Stimulated activated CD8-positive, alpha-beta memory T cell treated with anti-CD3 and anti-CD28 coated beads, Interleukin-4, amount 100 ng/mL, for 1 hour (primary cell): ENCODE measurements at places on chromosomes 12 and 14.

DNA sequence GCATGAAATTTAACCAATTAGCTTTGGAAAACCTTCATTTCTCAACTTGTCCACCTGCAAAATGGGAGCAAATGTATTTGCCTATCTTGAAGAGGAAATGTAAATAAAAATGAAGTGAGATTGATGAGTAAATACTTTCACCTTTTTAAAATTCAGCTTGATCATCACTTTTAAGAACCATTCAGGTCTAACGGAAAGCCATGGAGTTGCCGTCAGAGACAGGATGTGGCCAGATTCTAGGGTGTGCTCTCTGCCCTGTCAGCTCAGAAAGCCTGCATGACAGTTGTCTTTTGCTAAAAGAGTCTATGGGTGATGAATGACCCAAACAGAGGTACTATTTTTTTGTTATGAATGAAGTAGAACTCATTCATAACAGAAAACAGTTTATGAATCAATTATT is 104.3 kb upstream of the SLC35F4 start:
- DNase-seq: no peak

- DNase-seq: no peak
Observed at GRCh38 chr14:51643140-51643539, 8.6 kb upstream of the FRMD6 start.

DNA sequence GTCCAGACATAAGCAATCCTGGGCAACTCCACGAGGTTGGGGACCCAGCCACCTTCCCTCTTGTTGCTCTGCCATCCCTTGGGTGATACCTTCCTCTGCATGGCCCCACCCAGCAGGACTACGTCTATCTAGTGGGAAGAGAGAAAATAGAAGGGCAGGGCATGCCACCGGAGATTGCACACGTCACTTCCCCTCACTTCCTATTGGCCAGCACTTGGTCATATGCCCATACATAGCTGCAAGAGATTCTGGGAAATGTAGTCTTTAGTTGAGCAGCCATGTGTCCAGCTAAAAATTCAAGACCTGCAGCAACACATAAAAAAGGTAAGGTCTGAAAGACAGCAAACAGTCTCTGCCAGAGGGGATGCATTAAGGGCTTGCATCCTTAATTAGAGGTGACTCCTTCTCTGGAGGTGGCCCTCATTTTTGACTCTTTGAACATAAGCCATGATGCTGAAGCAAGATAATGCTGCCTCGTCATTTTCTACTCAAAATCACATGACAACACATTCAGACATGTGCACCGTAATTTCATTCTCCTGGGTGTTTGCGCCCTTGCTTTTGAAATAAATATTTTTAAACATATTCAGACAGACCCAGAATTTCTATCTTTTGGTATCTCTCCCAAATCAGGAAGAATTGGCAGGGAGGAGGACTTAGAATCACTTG is 91.8 kb upstream of the PWP1 start:
- DNase-seq: no peak

- DNase-seq: no peak
Observed at GRCh38 chr12:51870504-51870903, 17.4 kb upstream of the ANKRD33 start.

GRCh38 chr14:48670939-48671338 is 915.2 kb downstream of the RPS29 start:
- DNase-seq: no peak
